ENCODE measurements at places on chromosomes 7 and 10. TPM values are rescaled to one million over a fixed set of nuclear protein-coding genes. Genes with fewer than 3 reads are reported as not detected.

DNA sequence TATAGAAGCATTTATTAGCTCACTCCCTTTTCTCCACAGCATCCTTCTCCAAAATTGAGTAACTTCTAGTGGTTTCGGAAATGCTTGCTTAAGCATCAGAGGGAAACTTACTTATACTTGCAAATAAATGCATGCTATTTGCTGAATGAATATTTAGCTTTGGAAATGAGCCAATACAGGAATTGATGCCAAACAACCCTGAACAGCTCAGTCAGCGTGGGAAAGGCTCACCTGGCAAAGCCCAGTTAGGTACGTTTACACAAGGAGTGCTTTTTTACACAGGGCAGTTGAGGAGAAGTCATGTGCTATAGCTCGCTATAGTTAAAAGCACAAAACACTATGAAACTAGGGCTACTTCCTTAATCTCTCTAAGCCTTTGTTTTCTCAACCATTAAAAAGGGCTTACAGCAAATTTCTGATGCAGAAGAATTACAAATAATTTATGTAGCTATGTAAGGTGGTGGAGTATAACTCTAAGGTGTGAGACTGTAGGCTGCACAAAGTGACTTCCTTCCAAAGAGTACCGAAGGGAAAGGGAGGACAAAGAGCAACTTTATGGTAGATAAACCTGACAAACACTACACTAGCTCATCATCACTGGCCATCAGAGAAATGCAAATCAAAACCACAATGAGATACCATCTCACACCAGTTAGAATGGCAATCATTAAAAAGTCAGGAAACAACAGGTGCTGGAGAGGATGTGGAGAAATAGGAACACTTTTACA, 498.2 kb downstream of the PHTF2 start:
- DNase-seq, result no peak

The NPC1L1 gene
- total RNA-seq, result not detected

- DNase-seq, result no peak
Observed at GRCh38 chr7:148828965-148829364, 55.1 kb downstream of the EZH2 start.

The ETV1 gene
- 8.1 TPM for total RNA-seq

DNA sequence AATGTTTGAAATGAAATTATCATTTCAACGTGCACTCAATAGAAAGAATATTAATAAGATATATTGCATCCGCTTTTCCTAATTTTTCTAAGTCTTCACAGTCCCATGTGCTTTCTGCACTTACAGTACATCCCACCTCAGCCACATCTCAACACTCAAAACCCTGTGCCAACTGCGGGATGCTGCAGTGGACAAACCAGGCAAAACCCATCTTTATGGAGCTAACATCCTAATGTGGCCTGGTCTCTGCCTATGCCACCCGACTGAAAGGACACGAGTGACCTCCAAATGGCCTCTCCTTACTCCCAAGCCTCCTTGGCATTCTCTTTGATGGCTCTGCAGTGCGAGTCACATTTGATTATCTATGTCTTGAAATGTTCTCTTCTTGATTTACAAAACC, 57.4 kb upstream of the ADRB1 start:
- no peak for DNase-seq

- DNase-seq, result no peak
Observed at GRCh38 chr7:110204527-110204926, 886.4 kb upstream of the LRRN3 start.

DNA sequence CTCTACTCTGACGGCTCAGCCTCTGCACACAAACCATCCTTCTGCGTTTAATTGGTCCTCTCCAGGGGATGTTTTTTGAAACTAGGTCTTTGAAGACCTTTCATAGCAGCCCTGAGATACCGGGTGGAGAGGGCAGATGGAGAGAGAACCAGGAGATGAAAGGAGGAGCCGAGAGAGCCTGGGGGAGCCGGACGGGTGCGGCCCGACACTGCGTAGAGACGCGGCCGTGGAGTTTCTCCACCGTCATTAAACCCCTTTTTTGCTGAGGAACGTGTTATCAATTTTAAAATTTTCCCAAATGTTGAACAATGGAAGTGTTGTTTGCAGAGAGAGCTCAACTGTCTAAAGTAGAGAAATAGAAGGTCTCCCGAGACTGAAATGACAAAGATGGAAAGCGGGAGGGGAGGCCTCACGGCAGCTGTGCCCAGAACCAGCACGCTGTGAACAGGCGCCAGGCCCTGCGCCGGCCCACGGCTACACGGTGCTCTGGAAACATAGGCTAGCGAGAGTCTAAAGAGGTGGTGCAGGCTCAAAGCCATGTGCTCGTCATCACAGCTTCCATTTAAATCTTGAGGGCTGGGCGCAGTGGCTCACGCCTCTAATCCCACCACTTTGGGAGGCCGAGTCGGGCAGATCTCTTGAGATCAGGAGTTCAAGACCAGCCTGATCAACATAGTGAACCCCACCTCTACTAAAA, 307.0 kb downstream of the PTPRN2 start:
- DNase-seq, result no peak

DNA sequence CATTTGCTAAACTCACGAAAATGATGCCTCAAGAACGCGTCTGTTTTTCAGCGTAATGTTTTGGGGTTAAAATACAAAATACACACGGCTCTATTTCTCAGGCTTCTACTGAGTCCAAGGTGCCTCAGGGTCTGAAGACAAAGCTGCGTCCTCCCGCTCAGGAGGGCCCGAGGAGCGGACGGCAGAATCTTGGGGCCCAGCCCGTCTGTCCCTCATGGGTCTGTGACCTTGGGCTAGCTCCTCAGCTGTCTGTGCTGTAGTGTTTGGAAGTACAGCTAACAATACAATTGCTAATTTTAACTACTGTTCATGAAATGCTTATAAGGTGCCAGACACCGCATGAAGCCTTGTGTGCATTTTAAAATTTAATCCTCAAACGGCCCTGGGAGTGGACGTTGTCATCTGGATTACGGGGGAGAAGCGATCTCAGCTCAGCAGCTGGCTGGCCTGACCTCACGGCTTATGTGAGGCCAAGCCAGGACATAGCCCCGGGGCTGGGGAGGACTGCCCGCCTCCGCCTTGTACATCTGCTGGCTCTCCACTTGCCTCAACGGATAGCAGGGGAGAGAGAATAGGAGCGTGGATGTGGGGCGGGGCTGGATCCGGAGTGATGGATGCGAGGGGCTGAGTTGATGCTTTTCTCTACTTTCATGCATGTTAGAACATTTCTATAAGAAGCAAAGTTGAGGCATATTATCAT, 357.4 kb downstream of the GLRX3 start:
- DNase-seq, result no peak

DNA sequence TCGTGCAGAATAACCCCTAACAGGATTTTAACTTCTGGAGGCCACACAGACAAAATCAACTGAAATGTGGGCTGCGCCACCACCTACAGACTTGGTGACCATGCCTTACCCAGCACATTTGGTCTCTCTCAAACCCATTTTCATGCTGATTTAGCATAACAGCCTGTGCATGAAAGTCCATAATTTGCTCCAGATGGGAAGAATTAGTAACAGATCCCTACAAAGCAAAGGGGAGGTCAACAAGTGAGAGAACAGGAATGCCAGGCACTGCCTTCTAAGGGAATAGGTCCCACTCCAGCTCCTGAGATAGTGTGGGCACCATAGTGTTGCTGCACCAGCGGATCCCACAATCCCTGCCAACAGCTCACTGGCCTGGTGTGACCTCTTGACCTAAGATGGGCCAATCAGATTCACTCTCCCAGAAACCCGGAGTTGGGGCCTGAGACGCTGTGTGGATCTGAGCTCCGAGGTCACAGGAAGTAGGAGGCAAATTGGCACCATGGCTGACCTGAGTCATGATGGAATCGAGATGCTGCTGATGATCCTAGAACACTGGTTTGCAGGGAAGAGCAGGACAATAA, 32.4 kb downstream of the SLIT1 start:
- no peak for DNase-seq

- no peak for DNase-seq
Observed at GRCh38 chr10:119197921-119198320, 9.4 kb upstream of the GRK5 start.

DNA sequence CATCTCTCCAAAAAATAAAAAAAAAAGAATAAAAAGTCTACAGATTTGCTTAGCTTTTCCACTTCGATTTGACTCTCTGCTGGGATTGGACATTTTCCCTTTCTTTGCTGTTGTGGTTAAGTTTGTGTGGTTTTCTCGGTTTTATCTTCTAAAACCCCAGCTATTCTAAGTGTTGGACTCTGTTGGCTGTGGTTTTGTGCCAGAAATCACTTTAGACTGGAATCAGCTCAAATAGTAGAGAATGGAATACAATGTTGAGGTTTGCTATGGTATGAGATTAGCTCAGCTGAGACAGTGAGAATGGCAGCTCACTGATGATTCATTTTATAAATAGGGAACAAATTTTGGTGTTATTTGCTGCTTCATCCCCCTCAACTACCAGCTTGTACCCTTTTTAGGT, 116.0 kb downstream of the BUB3 start:
- no peak for DNase-seq

GRCh38 chr7:151782598-151783448, 94.1 kb downstream of the PRKAG2 start:
- DNase-seq, result no peak

The NACAD gene
- total RNA-seq, result 0.85 TPM

The AS3MT gene
- 1.4 TPM for total RNA-seq

The KNDC1 gene
- not detected for total RNA-seq

DNA sequence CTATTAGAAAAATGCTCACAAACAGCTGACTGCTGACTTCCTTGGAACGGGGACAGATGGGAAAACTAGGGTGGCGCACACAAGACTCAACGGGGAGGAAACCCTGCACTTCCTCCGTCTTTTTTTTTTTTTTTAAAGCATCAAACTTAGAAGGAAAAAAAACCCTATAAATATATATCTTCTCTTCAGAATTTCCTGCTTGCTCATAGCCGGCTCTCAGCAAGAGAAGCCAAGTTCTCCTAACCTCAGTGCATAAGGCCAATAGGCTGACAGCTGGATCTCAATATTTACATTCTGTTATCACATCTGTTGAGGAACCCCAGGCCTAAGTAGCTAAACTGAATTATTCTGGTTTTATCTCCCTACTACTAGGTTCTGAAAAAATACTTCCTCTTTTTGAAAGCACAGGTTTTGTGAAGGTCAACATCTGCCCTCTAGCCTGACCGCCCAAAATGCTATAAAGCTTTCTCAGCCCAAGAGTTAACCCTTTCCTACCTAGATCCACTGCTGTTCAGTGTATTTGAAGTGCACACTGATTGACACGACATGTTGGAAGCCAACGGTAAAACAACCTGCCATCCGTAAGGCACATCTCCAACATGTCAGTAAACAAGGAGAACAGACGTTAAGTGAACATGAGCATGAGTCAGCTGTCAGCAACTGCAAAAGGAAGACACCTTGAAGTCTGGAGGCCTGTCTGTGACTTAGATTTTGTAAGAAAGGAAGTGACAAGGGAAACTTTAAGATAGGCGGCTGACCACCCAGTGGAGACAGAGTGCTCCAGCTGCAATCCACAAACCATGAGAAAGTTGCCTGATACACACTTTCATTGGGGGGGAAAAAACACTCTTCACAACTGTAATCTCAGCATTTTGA, 83.8 kb downstream of the EBLN1 start:
- no peak for DNase-seq

The FANK1 gene
- total RNA-seq, result 1.4 TPM

The LIPN gene
- total RNA-seq, result not detected

DNA sequence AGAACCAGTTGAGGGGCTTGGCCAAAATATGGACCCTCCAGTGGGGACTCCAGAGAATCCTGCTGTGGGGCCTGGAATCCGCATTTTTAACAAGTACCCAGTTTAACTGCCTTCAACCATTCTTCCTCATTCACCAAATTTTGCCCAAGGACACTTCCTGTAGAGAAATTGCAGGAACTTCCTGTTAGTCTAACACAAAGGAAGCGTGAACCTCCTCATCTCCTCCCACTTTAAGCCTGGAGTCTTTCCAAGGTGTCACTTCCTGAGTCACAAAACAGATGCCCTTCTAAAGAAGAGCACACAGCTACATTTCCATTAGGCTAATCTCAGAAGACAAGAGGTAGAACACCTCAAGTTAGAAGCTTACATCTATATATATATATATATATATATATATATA, 188.4 kb downstream of the PPP1R17 start:
- DNase-seq, result no peak

GRCh38 chr7:138095972-138096935, 20.0 kb downstream of the AKR1D1 start:
- DNase-seq, result no peak

Data from pulmonary artery endothelial cell (primary cell).